Smooth muscle cell of the brain vasculature (primary cell): ENCODE measurements at places on chromosomes 3 and 15.

GRCh38 chr3:105051972-105052371 lies 314.7 kb upstream of the ALCAM start:
- DNase-seq: no peak

GRCh38 chr3:143348486-143349327 lies 229.1 kb downstream of the CHST2 start:
- no peak for DNase-seq

- DNase-seq: peak; percentile 67
Observed at GRCh38 chr3:14451844-14452739, 49.7 kb downstream of the SLC6A6 start.

DNA sequence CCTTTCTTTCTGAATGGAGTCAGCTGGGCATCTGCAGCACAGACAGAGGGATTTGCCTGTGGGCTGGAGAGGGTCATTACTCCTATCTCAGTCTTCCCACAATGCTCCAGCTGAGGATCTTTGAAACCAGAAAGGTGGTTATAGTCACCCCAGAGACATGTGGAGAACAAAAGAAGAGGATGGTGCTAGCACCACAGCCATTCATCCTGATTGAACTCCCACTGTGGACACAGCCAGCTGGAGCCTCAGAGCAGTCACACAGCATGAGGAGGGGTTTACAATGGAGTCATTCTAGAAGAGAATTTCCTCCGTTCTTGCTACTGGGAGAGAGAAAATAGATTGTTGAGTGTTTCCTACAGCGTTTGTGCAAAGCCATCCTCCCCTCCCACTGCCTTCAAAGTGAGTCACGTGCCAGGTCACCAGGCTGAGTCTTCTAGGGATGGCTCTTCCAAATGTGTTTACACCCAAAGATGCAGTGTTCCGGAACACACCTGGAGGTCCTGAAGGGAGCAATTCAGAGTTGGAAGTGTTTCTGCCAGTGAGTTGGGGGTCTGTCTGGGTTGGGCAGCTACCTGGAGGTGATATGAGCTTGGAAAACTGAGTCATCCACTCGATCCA lies 18.9 kb upstream of the GREM1 start:
- DNase-seq: no peak

DNA sequence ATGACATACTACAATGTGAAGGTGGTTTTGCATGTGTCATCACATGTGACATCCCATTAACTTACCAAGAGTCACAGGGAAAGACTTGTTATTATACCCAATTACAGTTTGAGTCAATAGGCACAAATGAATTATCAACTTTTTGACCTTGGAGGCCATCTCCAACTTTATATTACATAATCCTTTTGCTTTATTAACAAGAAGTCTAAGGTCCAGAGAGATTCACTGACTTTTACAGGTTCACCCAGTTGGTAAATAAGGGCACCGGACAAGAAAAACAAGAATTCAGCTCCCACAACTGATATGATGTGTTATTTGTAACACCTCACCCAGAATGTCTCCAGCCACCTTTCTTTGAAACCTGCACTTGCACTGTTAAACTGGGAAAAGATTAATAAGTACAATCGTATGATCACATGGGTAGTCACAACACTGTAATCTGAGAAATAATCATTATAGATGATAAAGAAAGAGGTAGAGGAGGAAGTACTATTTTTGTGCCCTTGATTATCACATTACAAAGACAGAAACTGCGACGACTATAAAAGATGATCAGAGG lies 928.9 kb downstream of the FHIT start:
- DNase-seq: no peak

DNA sequence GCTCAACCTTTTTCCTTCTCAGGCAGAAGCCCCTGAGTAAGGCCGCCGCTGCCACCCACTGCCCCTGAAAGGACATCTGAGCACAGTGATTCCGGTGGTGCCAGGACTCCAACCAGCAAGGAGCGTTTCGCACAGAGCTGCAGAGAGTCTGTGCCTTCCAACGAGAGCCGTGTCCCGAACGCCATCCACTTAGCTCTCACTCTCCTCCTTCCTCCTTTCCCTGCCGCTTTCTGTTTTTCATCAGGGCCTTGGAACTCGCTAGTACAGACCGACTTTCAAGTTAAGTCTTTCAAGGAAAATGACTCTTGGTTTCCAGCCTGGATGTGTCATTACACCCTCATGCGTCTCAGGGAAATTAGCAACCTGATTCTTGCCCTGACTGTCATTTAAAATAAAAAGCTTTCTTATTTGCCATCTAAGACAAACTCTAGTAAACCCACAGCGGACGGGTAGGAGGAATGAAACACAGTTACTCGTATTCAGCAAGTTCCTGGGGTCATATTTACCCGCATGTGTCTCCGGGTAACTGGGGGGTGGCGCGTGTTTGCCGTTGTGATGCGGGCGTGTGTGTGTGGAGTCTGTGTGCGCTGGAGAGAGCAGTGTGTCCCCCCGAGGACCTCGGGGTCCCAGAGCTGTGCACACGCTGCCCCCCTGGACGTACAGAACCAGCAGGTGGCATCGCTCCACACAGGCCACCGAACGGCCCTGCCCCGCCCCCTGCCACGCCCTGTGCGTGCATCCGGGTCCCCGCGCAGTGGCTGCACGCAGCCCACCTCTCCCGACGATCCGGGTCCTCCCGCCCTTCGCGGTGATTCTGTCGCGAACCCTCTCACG lies 30.4 kb upstream of the ALDH1A3 start:
- DNase-seq: no peak

GRCh38 chr3:31768479-31769125 lies 212.5 kb downstream of the OSBPL10 start:
- DNase-seq: peak; percentile 24

DNA sequence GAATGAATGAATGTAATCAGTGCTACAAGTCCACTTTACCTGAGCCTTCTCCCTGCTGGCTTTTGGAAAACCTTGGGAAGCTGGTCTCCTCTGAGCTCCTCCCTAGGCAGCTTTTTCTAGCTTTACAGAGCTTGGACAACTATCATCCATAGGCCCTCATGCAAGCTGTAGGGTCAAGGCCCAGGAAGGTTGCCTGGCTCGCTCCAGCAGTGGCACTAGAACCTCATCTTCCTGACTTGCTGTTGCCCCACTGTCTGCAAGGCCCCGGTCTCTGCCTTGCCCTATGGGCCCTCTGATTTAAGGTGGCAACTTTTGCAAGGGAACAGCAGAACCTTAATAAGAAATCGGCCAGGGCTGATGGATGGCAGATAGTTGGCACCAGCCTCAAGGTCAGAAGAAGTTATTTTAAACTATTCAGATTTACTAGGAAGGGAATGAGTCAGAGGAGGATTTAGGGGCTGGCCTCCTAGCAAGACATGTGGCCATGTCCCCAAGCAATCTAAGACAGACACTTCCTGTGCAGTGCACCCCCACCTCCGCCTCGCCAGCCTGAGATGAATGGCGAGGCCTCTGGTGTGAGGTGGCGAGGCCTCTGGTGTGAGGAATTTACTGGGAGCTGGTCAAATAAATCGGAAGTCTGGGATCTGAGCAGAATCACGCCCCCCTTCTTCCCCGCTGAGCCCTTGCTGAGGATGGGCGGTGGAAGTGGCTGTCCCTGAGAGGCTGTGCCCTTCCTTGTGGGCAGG lies 180.8 kb downstream of the MEGF11 start:
- no peak for DNase-seq

DNA sequence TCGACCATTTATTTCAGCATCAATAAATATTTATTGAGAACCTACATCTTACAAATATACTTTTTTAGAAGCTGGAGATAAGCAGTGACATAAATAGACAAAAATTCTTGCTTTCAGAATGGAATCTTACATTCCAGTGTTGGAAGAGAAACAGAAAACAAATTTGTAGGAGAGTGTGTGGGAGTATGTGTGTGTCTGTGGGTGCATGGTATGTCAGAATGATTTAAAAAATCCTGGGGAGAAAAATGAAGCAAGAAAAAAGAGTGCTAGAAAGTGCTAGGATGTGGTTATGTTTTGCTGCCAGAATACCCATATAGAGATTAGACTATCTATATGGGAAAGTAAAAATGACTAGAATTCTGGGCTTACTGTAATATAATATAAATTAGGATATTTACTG lies 561.7 kb upstream of the SGO1 start:
- no peak for DNase-seq

DNA sequence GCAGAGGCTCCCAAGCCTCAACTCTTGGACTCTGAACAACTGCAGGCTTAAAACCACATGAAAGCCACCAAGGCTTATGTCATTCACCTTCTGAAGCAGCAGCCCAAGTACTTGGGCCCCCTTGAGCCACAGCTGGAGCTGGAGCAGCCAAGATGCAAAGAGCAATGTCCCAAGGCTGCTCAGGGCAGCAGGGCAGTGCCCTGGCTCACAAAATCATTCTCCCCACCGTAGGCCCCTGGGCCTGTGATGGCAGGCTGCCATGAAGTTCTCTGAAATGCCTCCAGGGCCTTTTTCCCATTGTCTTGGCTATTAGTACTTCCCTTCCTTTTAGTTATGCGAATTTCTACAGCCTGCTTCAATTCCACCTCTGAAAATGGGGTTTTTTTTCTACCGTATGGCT lies 83.4 kb downstream of the DCLK3 start:
- no peak for DNase-seq

GRCh38 chr3:182445576-182445975 lies 347.7 kb upstream of the ATP11B start:
- no peak for DNase-seq

DNA sequence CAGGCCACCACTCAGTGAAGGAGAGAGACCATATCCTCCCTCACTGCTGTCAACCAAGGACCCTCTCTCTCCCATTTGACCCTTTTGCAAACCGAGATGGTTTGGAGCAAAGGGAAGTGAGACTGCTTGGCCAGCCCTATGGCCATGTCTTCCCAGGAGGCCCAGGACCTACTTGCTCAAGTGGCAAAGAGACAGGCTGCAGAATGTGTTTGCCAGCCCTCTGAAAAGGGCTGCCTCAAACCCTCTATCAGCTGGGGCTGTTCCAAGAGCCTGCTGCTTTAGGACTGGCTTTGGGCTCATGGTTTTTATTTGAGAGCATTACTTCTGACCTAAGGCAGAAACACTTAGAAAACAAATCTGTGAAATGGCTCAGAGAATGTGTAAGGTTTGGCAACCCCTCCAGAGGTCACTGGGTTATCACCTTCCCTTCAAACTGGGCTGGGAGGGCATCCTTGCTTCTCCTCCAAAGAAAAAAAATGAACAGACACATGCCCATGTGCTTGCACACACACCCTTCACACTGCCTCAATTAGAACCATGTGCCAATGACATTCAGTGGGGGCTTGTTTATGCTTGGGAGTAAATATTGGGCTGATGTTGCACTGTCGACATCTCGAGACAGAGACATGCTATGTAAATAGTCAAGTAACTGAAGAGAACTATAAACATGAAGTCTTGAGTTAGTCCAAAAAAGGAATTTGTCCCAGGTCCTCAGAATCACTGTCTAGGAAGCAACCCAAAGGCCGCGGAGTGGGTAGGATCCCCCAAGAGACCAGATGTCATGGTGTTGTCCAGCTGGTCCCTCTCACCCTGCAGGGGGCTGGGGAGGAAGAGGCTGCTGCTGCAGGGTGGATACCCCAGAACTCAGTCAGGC lies 49.8 kb upstream of the CTDSPL start:
- DNase-seq: no peak

DNA sequence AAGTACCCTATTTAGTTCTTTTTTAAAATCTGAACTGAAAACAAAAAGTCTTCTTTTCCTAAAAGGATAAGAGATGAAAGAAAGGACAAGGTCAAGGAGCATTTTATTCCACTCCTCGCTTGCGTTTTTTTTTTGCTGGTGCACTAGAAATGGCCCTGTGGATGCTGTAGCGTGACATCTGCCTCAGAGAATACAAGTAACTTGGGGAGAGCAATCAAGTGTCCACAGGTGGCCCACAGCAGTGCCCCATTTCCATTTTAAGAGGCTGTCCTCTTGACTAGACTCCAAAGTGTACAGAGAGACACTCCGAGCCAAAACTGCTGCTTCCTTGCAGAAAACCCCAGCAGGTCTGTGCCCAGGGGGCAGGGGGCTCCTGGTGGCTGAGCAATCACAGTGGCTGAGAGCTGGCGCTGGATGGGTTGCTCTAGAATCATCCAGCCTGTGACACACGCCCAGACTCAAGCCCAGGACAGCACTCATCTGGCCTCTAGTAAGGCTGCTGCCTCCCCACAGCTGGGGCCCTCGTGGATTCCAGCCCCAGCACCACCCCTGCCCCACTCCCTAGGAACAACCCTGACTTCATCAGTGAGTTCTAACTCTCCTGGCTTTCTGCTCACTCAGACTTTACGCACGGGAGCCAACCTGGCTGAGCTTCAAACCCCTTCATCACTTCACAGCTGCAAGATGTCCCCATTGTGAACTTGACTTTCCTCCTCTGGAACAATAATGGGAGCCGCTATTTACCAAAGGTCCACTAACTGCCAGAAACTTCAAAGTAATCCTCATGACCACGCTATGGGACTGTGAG lies 71.1 kb upstream of the SPATA12 start:
- no peak for DNase-seq

DNA sequence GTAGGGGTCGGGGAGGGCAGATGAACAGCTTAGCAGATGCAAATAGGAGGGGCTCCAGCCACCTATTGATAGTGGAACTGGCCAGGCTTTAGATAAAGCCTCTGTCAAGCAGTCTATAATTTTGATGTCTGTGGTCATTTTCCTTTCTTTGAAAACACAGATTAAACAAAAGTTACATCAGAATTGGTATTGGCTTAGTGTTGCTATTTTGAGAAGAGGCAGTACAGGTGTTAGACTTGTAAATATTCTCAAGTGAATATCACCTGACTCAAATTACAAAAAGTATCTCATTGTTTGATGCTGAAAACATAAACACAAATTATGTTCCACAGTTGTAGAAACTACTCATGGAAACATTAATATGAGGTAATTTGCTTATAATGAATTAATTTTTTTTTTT lies 18.1 kb downstream of the GHRL start:
- DNase-seq: no peak

GRCh38 chr15:87575896-87576473 lies 680.6 kb downstream of the NTRK3 start:
- no peak for DNase-seq

- no peak for DNase-seq
Observed at GRCh38 chr3:77236118-77236517, 196.2 kb downstream of the ROBO2 start.

- DNase-seq: no peak
Observed at GRCh38 chr3:126777366-126777765, 73.3 kb downstream of the CHCHD6 start.

DNA sequence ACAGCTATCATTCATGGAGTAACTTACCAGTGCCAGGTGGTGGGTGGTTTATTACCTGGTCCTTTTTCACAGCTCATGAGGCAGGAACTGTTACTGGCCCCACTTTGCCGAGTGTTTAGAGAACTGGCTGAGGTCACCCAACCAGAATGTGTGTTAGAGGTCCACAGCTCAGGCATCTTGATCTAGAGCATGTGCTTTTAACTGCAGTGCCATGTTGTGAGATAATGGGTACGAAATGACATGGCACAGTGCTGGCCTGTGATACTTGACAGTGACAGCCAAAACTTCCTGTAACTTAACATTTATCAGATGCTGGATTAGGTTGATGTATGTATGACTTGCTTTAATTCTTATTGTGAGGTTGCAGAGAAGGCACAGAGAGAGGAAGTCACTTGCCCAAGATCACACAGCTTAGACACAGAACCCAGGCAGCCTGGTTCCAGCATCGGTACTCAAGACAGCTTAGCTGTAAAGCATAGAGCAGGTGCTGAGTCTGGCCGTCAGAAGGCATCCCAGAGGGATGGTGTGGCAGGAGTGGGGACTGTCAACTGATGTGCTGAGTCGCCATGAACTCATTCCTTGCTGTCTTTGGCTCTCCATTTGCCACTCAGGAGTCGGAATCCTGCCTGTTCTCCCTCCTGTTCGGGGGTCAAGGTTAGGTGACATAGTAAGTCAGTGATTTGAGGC lies 9.6 kb downstream of the MCM2 start:
- no peak for DNase-seq
